ENCODE measurements at places on chromosomes 5 and 9.

DNA sequence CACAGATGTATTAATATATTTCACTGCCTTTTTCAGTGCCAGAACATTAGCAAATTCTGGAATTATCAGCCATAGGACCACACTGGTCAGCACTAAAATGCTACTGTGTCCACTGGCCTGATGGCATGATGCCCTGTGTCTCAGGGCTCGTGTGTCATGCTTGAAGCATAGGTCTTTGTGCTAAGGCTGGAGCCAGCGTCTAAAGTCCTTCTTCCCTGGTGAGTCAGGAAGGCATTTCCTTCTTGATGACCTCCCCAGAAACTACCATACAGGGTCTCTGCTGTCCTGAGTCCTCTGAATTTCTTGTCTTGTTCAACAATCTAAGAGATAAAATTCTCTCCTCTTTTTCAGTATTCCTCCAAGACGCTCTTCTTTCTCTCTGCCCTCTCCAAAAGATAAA lies 489.9 kb downstream of the PSAT1 start:
- DNase-seq, result no peak

DNA sequence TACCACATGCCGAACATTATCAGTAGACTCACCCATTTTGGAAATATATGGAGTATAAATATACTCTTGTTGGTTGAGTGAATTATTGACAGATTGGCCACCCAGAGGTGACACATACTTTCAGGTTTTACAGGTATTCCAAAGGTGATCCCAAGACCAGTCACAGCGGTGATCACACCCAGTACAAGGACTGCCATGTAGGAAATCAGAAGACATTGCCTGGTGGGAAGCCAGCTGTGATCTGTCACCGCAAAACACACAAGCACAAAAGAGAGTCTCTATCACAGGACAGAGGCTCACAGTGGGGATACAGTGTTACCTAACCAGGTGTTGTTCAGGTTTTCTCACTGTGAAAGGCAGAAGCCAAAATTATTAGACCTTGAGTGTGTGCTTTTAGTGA lies 15.8 kb downstream of the BTF3 start:
- no peak for DNase-seq

GRCh38 chr9:37946971-37947370 lies 43.0 kb upstream of the SLC25A51 start:
- no peak for DNase-seq

- no peak for DNase-seq
These were observed 13.9 kb downstream of the C9orf50 start for GRCh38 chr9:129607027-129607387.

GRCh38 chr5:157870837-157871834 lies 12.2 kb upstream of the CLINT1 start:
- DNase-seq, result no peak

- DNase-seq, result no peak
These were observed 20.3 kb downstream of the TNPO1 start for GRCh38 chr5:72836810-72837209.

DNA sequence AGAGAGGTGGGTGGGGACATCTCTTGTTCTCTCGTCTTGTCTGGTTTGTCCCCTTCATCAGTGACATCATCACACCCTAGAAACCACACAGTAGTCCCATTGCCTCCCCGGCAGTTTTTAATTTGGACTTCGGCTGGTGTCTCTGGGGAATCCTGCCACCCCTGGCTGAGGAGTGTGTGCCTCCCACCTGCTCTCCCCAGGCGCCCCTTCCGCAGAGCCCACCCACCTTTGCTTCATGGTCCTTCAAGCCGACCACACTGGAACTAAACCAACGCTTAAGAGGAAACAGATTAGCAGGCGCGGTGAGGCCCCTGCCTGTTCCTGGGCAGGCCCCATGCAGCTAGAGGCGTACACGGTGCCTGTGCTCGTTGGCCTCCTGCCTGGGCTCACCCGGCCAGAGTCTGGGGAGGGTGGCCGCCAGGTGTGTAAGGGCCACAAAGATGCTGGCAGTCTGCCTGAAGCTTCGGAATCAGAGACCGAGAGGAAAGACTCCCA lies 107.6 kb upstream of the SPRY4 start:
- no peak for DNase-seq

- DNase-seq, result no peak
These were observed 86.0 kb downstream of the FSTL4 start for GRCh38 chr5:133526368-133526767.

DNA sequence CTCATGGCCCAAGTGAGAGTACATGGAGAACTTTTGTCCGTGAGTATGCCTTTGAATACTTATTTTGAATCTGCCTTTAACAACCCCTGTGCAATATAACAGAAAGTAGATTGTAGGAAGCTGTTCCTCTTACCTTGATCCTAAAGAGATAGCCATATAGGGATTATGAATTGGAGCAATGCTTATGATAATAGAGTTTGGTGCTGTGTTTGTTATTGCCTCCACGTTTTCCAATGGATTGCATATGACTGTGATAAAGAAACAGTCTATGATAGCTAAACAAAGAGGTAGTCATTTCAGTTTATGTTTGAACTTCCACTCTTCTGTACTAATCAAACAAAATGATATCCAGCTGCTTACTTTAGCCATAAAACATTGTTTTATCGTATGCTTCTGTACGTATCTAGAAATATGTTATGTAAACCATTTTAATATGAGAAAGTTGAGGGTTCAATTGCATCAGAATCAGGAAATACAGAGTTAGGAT lies 199.6 kb upstream of the RGMB start:
- DNase-seq, result no peak

DNA sequence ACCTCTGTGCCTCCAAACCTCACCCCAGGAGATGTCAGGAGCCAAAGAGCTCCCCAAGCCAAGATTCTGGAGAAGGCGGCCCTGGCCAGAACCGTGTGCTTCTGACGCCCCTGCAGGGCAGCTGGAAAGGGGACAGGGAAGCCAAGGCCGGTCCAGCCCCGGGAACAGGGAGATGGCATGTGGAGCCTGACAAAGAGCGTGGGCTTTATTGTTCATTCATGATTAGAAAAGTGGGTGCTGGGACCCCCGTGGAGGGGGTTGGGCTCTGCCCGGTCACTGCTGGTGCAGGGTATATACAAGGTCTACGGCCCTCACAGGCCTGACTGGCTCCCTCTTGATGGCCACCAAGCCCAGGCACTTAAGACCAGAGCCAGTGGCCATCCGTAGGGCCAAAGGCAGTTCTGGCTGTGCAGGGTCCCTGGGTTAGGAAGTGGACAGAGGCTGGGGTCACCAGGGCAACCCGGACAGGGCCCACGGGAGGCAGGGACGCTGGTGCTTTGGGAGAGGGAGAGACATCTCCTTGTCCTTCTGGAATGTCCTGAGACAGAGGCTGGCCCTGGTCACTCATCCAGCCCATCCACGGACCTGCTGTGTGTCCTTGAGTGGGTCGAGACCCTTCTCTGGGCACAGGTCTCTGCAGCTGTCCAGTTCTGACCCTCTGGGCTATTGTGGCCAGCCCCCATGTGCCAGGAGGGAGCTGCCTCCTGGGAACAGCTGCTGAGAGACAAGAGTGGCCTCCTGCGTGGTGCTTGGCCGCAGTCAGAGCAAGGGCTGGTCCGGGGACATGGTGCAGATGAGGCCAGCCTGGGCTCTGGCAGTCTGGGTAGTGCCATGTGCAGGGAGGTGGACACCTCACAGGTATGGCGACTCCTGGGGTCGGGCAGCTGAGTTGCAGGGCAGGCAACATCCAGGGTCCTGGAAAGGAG lies 12.5 kb downstream of the NINJ1 start:
- DNase-seq, result no peak

GRCh38 chr5:145825751-145826180 lies 9.4 kb downstream of the PRELID2 start:
- no peak for DNase-seq

- DNase-seq, result no peak
These were observed 5.0 kb upstream of the RHOBTB3 start for GRCh38 chr5:95725937-95726810.

- no peak for DNase-seq
These were observed 47.4 kb upstream of the MEF2C start for GRCh38 chr5:88930335-88930734.

DNA sequence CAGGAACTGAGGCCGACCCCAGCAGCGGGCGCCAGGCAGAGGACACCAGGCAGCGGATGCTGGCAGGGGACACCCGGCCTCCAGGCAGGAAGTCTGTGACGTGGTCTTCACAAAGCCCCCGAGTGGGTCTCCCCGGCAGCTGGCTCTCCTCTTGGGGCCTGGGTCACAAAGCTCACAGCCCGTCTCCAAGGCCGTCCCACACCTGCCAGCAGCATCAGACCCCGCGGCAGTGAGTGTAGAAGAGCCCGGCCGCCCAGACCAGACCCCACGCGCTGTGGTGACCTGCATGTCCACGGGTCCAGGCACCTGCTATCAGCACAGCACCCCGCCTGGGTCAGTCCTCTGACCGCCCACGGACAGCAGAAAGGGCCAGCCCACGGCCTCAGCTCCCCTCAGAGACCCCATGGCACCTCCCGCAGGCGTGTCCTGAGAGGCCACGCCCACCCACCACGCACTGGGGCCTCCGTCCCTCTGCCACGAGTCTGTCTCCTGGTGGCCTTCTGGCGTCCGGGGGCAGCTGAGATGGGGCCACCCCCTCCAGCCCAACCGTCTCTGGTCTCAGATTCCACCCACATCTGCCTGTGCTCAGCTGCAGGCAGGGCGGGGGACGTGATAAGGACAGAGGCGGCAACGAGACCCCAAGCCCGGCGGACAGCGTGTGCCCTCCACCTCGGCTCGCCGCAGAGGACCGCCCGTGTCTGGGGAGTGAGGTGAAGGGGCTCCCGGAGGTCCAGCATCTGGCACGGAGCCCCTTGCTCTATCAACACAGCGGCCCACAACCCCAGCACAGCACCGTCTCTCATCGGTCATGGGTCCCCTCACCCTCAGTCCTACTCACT lies 34.2 kb downstream of the EXD3 start:
- no peak for DNase-seq

DNA sequence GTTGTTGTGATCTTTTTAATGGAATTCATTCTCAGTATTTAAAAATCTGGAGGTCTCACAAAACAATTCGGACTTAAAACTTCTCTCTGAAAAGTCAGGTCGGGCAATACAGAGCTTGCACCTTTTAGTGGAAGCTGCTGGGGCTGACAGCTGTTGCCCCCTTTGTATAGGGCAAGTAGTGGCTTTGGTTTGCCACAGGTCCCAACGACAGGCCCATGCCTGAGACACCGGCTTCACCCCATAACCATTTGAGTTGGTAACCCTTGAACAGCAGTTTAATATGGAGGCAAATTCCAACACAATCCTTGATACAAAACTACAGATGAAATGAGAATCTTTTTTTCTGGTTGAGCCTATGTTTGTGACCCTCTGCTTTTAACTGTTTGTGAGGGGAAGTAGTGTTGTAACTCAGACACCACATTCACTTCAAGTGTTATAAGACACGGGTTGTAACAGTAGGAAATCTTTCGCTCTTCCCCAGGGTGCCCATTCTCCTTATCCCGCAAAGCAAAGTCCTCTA lies 752 bp upstream of the GLRX start:
- no peak for DNase-seq

DNA sequence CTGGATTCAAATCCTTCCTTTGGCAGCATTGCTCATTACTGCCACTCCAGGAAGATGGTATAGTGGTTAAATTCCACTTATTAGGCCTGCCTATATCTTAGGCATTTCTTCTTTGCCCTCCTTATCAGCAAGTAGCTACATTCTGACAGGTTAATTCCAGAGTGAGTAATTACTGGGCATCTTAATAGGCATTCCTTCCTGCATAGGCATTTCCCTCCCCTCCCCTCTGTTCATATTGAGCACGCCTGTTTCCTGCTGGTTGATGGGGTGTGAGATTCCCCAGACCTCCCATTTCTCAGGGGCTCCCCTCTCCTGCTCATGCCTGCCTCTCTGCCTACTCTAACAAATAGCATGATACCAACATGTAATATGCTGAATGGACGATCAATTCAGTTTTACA lies 305.9 kb downstream of the CYLC2 start:
- no peak for DNase-seq

GRCh38 chr5:103679873-103680272 lies 117.3 kb upstream of the NUDT12 start:
- no peak for DNase-seq

DNA sequence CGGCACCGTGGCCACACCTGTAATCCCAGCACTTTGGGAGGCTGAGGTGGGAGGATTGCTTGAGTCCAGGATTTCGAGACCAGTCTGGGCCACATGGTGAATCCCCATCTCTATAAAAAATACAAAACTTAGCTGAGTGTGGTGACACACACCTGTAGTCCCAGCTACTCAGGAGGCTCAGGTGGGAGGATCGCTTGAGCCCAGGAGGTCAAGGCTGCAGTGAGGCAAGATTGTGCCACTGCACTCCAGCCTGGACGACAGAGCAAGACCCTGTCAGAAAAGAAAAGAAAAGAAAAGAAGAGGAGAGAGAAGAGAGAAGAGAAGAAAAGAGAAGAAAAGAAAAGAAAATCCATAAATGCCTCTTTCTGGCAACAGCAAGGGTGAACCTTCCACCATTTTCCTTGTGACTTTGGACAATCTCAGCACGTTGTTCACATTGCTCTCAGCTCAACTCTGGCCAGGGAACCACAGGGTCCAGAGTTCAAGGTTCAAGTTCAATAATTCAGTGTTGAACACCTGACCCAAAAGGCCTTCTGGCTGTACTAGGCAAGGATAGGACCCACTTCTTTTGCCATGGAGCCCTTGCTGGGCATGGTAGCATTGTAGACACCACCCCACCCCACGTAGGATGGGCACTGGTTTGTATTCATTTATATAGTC lies 14.6 kb upstream of the DUSP1 start:
- no peak for DNase-seq

- DNase-seq, result peak; percentile 75
These were observed 12.8 kb upstream of the RALGDS start for GRCh38 chr9:133133681-133134387.

GRCh38 chr5:158302029-158302428 lies 443.1 kb upstream of the CLINT1 start:
- no peak for DNase-seq

GRCh38 chr9:85702726-85703289 lies 38.9 kb downstream of the AGTPBP1 start:
- DNase-seq, result no peak

- DNase-seq, result no peak
These were observed 209.0 kb downstream of the ADAMTSL1 start for GRCh38 chr9:18682907-18683306.

DNA sequence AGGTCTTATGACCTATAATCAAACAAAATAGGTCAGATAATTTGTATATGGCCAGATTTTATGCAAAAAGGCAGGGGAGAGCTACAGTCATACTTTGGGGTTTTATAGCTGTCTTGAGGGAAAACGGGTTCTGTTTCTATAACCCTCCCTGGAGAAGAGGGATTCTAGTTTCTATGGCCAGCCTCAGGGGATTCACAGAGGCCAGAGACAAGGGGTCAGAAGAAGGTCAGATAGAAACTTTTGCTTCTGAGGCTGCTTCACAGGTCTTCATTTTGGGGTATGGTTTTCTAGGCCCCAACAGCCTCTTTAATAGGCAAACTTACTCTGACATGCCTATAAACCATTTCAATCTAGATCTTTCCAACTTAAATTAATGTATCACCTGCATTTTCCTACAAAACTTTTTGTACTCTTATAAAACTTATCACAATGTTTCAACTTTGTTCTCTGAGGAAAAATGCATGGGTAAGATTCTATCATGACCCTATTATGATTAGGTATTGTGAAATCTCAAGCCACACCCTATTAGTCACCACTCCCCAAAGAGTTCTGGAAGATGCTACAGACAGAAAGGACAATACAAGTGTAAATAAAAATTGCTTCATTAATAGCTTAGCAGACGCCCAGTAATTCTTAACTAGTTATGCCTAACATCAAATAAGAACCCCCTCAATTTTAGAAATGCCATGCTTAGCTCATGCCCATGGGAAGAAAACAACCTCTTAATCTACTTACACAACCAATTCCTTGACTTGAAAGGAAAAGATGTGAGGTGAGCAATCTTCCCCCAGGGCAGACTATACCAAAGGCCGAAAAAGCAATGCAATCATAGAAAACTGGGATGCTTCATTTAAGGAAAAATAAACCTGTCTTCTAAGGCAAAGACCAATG lies 396.6 kb downstream of the TLR4 start:
- no peak for DNase-seq

Data from stimulated activated CD4-positive, alpha-beta T cell treated with anti-CD3 and anti-CD28 coated beads, Interleukin-15, amount 100 ng/mL, for 1 hour (primary cell).